ENCODE measurements at places on chromosomes 12 and 14.

DNA sequence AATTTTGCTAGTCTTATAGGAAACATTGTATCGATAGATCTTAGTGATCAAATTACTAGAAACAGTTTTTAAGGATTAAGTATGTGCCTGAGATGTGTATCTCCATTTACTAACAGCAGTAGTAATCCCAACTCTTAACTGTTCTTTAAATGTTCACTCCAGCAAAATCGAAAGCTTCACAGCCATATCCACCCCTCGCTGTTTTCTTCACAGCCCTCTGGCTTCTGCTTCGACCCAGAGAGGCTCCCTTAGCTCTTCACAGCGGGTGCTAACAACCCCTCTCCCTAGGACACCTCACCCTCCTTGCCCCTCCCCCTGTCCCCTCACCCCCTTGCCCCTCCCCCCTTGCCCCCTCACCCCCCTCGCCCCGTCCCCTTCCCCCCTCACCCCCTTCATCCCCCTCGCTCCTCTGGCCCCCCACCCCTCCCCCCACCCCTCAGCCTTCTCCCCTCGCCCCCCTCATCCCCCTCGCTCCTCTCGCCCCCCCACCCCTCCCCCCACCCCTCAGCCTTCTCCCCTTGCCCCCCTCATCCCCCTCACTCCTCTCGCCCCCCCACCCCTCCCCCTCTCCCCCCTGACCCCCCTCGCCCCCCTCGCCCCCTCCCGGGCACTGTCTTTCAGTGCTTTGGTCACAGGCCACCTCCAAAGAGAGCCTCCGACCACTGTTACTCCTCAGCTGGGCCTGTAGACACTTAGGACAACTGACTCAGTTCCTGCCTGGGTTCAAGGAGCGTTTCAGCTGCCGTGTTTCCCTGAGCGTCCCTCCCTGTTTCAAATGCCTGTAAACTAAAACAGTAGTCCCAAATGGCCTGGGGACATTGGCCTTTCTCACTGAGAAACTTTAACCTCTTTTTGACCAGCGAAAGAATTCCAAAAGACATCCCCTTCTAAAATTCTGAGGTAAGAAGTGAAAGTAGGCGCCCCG is 46.0 kb upstream of the DYNC1H1 start:
- DNase-seq, result no peak

DNA sequence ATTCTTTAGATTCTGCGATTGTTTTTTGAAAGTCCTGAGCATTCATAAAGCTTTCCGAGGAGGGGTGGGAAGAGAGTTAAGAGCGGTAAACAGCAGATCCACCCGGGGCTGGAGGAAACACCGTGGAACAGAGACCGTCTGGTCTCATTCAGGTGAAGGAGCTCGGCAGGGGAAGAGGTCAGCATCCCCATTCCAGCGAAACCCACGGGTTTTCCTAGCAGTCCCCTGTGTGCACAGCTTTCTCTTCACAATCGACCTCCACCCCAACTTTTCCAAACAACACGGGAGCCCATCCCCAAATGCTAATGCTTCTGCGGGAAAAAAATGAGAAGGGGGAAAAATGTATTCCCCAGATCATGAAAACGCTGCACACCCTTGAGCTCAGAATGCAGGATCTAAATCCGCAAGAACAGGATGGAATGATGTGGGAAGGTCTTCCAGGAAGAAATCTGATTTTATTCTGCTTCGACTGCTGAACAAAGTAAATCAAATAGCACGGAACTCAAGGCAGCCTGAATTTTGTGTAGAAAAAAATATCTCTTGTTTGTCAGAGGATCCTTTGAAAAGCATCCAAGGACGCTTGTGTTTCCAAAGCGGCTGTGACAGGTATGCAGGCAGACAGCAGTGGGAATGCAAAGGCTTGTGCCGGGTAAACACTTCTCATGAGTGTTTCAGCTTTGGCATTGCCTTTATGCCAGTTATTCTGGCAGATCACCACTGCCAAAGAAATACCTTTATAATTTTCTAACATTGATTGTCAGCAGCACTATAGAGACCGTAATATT is 128.8 kb downstream of the NDUFA12 start:
- no peak for DNase-seq

GRCh38 chr14:23604675-23605170 is 26.1 kb upstream of the JPH4 start:
- DNase-seq, result no peak

DNA sequence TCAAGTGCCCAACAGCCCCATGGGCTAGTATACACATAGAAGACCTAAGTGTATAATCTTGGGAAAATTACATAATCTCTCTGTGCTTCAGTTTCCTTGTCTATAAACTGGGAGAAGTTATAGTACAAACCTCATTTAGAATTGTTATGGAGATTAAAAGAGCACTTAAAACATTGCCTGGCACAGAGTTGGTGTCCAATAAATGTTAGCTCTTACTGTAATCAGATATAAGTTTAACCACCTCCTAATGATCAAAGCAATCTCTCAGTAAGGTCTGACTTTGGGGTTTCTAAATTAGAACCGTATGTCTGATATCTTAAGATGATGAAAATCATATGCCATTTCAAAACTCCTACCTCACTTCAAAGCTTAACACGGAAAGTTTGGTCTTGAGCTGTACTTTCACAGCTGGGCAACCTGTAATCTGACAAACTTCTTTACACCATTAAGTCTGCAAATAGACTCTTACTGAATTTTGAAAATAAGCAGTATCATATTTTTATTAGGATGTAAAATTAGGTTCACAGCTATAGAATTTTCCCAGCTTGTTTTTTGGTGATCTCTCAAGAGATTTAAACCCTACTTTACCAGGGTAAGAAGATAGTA is 58.6 kb upstream of the MYBPC1 start:
- no peak for DNase-seq

GRCh38 chr14:35435177-35435576 is 30.6 kb upstream of the NFKBIA start:
- DNase-seq, result no peak

DNA sequence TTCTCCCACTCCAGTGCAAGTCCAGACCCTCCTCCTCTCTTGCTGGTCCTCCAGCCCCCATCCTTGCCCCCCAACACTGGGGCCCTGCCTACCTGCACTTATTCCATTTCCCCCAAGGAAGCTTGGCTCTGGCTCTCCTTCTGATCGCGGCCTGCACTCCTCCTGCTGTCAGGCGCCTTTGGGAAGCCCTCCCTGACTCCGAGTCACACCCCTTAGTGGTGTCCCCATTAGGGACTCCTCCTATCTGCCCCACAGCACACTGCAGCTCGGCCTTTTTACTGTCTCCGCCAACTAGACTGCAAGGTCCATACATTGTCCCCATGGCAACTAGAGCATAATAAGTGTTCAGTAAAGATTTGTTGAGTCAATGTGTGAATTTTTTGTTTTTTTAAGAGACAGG is 32.9 kb downstream of the FIGNL2 start:
- no peak for DNase-seq

GRCh38 chr12:104522985-104523722 is 66.4 kb downstream of the CHST11 start:
- DNase-seq, result no peak

- no peak for DNase-seq
Measured at GRCh38 chr12:87661786-87662377, 367.3 kb downstream of the C12orf50 start.

DNA sequence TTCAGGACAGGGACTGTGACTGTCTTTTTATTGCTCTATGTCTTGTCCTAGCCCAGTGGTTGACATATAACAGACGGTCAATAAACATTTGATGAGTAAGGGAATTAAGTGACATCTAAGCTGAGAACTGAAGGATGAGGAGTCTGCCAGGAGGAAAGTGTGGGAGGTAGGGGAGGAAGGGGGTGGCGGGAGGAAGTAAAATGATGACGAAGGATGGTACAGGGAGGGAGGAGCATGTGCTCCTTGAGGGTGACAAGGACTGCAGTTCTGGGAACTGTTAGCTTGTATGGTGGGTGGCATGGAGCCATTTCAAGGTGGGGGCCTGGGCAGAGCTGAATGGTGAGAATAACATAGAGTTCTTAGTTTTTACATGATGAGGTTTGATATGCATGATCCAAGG is 64.4 kb downstream of the RGS6 start:
- DNase-seq, result no peak

GRCh38 chr12:34097213-34097612 is 74.9 kb downstream of the ALG10 start:
- DNase-seq, result no peak

DNA sequence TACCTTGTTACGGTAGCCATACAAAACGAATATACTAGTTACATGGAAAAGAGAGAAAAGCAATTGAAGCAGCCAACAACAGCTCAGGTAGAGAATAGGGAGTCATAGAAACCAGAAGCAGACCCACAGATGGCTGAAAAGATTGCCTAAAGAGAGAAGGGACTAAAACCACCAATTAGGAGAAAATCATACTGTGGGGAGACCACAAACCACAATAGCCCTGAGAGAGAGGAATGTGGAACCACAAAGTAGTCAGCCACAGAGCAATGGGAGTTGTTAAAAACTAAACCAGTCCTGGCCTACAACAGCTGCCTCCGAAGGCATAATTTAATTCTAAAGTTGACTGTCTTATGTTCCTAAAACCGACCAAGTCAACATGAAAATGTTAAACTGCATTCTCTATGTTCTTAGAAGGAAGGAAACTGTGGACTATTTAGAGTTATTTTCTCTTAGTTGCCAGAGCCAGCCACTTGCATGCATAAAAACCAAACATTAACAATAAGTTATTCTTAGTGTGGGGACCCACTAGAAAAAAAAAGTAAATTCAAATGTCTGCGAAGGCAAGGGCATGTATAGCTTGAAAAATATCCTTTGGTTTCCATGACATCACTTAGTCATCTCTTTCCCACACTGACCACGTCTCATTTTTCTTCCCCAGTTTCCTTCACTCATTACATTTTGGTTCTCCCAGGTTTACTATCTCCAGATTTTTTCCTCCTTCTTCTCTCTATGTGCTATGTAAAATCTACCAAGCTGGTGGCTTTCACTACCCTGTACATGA is 398.1 kb downstream of the NOVA1 start:
- no peak for DNase-seq

DNA sequence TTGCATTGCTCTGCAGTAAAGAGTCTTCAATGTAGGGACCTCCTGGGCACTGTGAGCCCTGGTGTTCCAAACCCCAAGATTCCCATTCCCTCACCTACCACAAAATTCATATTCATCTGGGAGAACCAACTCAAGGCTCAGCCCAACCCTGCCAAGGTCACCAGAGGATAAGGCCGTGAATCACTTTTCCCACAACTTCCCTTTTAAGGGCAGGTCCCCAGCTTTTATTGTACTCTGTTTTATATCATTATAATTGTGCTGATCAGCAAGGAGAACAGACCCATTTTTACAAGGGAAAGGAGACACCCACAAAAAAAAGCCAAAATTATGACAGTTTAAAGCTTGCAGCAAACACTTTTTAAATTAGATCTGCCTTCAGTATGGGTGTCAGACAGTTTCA is 363.0 kb upstream of the FKBP4 start:
- DNase-seq, result no peak

DNA sequence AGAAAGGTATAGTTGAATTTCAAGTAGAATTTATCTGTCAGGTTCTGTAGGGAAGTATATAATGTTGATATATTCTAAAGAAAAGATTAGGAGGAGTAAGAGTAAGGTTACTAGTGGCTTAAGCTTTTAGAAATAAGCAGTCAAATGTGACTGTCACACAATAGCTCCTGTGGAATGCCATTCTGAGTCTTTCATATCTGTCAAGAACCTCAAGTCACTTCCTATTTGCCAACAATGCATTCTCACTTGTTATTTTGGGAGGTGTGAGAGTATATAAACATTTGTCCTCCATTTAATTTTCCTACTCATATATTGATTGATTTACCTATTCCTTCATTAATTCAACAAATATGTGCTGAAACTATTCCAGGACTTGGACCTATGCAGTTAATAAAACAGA is 11.7 kb downstream of the CLEC9A start:
- DNase-seq, result no peak

DNA sequence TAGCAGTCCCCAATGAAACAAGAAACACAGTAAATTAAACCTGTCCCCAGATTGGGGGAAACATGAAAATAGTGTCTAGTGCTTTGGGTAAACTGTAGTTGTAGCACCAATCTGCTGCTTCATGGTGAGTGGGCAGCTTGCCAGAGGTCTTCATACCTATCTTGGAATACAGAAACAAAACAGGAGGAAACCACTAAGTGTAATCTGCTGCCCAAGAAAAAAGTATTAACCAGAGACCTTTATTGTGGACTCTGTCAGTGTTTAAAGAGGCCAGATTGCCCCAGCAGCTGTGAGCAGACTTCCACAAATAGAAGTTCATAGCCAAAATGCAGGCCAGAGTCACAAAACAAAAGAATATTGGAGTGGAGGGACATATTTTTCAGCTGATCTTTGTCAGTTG is 2.3 kb downstream of the ISCU start:
- no peak for DNase-seq

DNA sequence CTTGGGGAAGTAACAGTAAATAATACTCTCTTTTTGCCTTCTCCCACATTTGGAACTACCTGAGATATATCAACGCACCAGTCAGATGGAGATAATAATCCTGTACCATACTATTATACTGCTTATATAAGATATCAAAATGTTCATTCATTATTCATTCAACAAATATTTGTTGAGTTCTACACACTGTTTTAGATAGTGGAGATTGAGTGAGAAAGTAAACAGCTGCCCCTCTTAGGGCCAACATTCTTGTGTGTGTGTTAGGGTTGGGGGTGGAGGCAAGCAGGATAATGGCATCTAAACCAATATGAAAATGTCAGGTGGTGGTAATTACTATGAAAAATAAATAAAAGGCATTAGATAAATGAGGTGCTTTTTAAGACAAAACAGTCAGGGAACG is 14.0 kb downstream of the MIS18BP1 start:
- no peak for DNase-seq

DNA sequence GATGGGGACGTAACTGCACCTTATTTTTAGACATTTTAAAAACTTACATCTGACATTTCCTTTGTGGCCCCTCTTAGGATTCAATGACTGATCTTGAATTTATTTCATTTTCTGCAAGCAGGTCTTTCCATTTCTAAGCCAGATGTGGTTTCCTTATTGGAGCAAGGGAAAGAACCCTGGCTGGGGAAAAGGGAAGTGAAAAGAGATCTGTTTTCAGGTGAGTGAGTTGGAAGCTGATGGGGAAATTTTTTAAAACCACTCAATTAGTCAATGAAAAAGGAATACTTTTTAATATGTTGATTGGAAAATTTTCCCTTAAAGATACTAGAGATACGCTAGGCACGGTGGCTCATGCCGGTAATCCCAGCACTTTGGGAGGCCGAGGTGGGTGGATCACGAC is 2.6 kb downstream of the ZNF140 start:
- DNase-seq, result no peak

DNA sequence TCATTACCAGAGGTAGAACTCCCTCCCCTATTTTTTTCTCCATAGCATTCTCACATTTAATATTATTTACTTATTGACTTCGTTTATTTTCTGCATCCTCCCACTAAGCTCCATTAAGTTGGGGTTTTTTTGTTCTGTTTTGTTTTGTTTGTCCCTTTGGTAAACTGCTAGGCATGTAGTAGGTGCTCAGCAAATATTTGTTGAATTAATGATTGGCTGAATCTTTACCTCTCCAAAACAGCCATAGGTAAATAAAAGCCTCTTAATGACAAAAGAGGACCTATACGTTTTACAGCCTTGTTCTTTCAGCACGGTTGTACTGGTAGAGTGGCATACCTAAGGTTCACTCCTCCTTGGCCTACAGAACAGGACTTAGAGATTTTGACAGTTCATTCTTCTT is 52.0 kb downstream of the PRORP start:
- no peak for DNase-seq

GRCh38 chr12:111840807-111841206 is 1.2 kb upstream of the MAPKAPK5 start:
- no peak for DNase-seq
